ENCODE measurements at places on chromosomes 4 and X.

DNA sequence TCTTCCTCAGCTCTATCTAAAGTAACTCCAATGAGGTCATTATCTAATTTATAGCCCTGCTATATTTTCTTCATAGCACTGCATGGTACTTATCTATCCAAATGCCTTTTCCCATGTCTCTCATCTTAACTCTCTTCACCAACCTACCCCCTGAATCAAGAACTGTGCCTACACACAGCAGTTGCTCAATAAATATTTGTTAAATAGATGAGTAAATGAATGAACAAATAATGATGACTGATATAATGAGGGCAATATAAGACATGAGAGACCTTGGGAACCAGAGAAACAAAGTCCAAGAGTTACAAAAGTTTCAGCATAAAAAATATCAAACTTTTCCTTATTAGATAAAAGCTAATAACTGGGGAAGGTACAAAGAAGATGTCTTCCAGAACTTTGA, 19.6 kb downstream of the CAMK2D start:
- no peak for DNase-seq

- DNase-seq: no peak
Measured at GRCh38 chr4:119559044-119559647, 69.5 kb downstream of the PDE5A start.

- DNase-seq: no peak
Measured at GRCh38 chr4:41160012-41160789, 54.1 kb downstream of the APBB2 start.

DNA sequence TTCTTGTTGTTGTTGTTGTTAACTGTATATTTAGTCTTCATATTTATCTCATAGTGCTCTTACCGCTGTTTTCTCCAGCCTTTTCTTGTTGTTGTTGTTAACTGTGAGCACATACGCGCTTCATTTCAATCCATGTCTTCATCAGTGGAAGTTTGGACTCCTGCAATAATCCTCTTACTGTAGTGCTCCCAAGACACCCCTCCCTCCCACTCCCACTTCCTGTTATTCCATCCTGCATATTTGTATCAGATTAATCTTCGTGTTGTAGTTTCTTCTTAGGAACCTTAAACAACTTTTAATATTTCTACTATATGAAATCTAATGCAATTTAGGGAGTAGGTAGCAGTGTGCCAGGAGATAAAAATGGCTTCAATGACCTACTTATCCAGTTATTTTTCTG, 674.8 kb downstream of the RAPGEF2 start:
- no peak for DNase-seq

GRCh38 chr4:13164783-13165331, 319.3 kb downstream of the RAB28 start:
- no peak for DNase-seq

DNA sequence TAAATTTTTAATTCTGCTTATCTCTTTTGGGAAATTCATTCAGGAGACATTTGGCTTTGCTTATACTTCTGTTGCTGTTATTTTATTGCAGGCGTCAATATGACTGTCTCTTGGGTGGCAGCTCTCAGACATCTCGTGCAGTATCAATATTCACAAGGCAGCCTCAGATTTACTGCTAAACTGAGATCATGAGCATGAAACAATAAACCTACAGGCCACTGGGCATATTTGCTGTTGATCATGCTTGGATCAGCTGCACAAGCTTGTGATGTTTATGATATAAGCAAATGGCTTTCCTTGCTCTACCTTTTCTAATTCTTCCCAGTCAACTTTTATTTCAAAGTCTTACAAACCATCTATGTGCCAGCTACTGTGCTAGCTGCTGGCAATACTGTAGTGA, 39.2 kb downstream of the TSPAN5 start:
- DNase-seq: no peak

DNA sequence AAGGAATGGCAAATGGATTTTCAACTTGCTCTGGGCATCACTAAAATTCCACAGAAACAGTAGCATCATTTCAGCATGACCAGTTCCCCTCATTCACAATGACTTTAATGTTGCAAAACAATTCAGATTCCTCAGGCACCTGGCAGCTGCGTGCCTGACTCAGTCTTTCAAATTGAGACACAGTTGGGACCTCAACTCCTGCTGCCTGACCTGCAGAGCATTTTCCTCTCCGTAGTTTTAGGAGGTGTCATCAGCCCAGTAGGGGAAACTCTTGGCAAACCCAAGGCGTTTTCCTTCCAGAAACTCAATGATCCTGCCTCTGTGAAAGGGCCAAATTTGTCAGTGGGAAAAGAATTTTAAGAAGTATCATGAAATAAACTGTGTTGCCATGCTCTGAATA, 388.9 kb downstream of the SPRY1 start:
- DNase-seq: no peak

- DNase-seq: no peak
Measured at GRCh38 chr4:76078033-76078613, 3.6 kb downstream of the ART3 start.

DNA sequence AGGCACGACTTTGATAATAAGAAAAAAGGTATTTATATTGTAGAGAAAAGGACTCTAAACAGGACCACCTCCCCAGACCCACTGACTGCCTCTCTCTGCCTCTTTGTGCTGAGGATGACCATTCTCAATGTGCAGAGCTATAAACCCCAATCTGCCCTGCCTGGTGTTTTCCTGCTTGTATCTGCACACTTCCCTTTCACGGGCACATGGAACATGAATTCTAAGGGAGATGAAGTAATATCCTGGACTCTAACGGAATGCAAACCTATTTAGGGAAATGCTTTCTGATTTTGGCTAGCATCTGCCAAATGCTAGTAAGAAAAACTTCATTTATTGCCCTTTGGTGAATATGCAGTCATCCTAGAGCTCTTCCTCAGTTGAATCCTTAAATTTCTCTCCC, 2.4 kb downstream of the DIPK2B start:
- no peak for DNase-seq

DNA sequence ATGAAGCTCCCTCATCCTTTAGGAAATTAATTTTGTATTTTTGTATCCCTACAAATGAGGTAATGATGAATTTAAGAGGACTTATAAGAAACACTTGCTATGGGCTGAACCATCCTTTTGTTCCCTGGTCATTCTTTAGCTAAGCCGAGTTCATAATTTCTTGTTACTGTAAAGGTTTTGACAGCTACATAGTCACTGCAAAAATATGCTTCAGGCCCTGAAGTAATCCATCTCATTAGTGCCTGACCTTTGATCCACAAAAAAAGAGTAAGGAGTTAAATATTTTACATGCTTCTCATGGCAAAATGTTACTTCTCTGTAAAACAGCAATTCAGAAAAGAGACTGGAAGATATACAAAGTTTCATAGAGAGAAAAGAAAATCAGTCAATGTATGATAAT, 290.6 kb upstream of the SLIT2 start:
- no peak for DNase-seq

GRCh38 chrX:150298841-150299551, 64.1 kb upstream of the MAMLD1 start:
- DNase-seq: no peak

DNA sequence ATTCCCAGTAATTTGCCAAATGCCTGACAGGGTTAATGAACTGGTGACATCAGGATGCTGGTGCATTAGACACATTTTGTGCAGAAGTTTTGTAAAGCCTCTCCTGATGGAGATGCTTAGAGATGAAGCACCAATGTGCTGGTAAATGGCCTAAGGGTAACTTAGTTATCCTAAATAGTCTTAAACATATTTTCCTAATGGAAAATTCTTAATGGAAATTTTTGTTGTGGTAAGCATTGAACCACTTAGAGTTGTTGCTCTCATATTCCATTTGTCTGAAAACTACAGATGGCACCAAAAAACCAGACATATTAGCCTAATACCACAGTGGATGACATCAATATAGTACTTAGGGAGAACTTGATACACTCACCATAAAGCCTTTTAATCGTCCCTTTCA, 154.5 kb upstream of the ANK2 start:
- no peak for DNase-seq

DNA sequence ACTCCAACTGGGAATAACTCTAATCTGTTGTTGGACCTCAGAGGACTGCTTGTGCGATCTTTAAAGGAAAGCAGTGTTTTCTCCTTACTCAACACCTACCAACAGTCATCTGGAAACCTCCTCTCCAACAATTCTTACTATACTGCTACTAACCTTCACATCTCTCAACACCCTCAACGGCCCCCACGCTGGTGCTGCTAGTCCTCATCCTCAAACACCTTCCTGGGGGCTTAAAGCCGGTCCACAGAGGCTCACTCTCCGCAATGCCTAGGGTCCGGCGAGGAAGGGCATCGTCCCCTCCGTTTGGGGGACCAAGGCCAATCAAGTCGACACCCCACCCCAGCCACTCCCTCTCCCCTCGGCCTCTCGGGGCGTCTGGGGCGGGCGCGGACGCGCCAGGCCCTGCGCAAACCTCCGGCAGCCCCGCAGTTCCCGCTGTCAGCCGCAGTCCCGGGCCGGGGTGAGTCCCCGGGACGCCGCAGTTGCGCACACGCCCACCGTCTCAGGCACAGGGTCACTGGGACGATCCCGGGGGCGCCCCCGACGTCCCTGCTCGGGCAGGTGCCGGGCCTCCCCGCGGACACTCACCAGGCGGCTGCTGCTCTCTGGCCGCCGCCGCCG, 418 bp downstream of the TAB3 start:
- no peak for DNase-seq

DNA sequence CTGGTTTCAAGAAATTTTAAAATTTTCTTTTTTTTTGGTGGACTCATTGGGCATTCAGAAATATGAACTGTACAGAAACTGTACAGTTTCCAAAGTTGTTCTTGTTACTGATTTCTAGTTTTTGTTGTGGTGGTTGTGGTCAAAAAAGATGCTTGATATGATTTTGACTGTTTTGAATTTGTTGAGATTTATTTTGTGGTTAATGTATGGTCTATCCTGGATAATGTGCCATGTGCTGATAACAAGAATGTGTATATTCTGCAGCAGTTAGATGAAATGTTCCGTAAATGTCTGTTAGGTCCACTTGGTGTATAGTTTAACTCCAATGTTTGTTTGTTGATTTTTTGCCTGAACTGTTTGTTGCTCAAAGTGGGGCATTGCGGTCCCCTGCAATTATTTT, 127.6 kb upstream of the NUDT6 start:
- no peak for DNase-seq

GRCh38 chr4:130738233-130738632, 1642.3 kb downstream of the C4orf33 start:
- no peak for DNase-seq

DNA sequence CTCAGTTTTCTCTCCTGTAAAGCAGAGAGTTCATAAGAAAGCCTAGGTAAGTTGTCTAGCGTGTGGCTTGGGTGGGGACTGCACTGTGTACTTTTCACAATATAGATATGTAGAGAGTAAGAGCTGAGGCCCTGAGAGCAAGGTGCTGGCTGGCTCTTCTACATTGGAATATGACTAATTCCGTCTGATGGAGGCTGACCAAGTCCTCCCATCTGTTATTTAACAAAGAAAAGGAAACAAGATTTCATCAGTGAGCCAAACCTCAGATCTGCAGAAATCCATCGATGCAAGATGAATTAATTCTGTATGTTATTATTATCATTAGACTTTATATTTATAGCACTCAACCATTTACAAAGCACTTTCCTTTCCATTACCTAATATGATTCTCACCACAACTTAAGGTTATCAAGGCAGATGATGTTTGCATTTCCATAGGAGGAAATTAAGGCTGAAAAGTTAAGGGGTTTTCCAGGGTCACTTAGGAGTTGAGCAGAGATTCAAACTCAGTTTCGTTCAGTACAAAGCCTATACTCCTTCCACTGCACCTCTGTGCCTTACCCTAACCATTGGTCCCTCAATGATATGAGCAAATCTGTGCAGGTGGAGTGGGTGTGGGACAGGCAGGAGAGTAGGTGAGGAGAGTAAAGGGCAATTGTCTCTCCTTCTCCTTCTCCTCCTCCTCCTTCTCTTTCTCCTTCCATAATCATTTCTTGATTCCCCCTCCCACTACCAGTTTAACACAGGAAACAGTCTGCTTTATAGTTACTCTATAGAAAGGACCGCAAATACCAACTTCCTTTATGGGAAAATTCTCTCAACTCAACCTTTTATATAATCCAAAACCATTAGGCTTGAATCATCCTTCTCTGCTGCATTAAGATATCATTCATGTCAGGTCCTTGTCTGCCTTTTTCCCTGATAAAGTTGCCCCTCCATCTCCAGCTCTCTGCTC, 27.6 kb upstream of the SRD5A3 start:
- DNase-seq: no peak

DNA sequence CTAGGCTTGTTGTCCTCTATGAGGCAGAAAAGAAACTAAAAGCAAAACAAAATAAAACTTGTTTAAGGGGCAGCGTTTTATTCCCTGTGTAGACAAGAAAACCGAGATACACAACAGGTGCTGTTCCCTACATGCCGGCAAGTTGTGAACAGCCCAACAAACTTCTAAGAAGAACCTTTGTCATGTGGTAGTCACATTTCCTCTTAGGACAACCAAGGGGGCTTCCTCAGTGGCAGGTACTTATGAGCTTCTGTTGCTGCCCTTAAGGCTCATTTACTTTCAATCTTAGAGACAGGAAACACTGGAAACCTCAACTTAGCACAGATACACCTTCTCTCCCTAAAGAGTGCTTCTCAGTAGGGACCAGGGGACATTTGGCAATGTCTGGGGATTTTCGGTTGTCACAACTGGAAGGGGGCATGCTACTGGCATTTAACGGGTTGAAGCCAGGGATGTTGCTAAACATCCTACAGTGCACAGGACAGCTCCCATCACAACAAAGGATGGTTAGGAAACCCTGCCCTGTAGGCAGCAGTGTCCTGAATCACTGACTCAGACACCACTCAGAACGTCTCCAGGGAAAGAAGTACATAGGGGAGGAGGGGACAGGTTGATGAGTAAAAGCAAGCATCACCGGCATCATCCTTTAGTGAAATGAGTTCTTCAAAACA, 111.0 kb downstream of the ASB9 start:
- DNase-seq: no peak

GRCh38 chr4:173218411-173219125, 50.0 kb downstream of the GALNT7 start:
- no peak for DNase-seq

- DNase-seq: no peak
Measured at GRCh38 chrX:131783555-131784308, 239.4 kb upstream of the STK26 start.

DNA sequence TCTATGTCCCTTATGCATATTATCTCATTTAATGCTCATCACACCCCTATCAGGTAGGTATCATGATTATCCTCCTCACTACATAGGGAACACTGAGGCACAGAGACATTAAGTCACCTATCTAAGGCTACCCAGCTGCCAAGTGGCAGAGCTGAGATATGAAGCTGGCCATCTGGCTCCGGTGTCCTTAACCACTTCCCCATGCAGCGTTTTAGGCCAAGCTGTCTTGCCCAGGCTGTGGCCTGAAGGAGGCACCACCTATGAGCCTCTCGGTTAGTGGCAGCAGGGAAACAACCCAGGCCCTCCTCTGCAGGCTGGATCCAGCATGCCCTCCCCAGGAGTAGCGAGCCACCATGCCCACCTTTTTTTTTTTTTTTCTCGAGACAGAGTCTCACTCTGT, 16.3 kb downstream of the PJA1 start:
- DNase-seq: no peak

- DNase-seq: no peak
Measured at GRCh38 chr4:36414248-36414647, 132.8 kb downstream of the DTHD1 start.
